ENCODE measurements at places on chromosomes 5 and 9.

DNA sequence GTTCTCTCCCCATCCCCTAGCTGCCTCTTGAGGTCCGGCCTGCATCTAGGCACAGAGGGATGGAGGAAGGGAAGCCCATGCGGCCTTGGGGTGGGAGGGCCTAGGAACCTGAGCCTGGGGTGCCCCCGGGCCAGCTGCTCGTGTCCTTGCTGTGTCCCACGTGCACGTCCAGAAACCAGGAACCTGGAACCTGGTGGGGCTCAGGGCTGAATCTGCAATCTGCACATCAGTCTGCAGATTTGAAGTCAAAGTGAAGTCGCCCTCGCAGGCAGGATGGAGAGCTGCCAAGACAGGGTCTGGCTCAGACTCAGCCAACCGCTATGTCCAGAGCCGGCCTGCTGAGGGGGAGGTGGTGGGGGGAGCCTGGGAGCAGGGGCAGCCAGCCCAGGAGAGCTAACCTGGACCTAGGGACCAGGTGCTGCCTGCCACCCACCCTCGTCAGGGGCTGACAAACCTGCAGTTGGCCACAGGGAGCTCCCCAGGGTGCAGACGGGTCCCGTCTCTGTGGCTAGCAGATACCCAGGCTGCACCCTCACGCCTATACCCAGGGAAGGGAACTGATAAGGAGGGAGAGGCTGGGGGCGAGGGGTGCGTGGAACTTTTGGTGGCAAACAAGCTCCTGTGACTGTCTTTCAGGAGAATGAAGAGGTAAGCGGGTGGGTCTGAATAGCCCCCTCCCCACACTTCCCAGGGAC is 103.5 kb upstream of the SIMC1 start:
- DNase-seq, result no peak

DNA sequence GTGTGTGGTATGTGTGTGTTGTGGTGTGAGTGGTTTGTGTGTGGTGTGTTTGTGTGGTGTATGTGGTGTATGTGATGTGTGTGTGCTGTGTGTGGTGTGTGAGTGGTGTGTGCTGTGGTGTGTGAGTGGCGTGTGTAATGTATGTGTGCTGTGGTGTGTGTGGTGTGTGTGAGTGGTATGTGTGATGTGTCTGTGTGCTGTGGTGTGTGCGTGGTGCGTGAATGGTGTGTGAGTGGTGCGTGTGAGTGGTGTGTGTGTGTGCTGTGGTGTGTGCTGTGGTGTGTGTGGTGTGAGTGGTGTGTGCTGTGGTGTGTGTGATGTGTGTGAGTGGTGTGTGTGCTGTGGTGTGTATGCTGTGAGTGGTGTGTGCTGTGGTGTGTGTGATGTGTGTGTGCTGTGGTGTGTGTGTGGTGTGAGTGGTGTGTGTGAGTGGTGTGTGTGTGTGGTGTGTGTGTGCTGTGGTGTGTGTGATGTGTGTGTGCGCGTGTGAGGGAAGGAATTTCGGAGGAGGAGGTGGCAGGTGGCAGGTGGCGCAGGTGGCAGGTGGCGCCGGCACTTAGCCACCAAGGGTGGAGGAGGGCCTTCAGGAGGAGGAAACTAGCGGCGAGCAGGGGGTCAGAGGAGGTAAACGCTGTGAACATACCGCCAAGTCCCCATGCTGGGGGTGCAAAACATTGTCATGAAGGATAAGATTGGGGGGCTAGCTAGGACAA is 191.8 kb downstream of the MELK start:
- no peak for DNase-seq

DNA sequence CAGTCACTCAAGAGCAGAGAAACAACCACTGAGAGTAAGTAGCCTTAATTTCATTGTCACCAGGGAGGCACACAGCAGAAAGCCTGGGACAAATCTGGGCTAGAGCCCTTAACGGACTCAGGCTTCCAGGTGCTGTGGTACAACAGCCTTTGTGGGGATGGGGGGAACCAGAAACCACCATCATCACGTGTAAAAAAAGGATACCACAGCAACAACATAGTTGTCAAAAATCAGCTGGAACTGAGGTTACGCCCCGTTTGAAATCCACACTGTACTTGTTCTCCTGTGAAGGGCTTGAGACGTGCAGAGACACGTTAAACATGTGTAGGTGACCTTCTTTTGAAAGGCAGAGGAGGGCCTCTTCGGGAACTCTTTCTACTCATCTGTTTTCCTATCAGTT is 16.6 kb upstream of the PLPP1 start:
- no peak for DNase-seq

GRCh38 chr5:67206929-67207328 is 10.3 kb upstream of the CD180 start:
- no peak for DNase-seq

GRCh38 chr9:127278372-127278771 is 13.8 kb downstream of the GARNL3 start:
- no peak for DNase-seq

GRCh38 chr5:145056800-145057199 is 778.3 kb downstream of the PRELID2 start:
- peak; percentile 47 for DNase-seq

DNA sequence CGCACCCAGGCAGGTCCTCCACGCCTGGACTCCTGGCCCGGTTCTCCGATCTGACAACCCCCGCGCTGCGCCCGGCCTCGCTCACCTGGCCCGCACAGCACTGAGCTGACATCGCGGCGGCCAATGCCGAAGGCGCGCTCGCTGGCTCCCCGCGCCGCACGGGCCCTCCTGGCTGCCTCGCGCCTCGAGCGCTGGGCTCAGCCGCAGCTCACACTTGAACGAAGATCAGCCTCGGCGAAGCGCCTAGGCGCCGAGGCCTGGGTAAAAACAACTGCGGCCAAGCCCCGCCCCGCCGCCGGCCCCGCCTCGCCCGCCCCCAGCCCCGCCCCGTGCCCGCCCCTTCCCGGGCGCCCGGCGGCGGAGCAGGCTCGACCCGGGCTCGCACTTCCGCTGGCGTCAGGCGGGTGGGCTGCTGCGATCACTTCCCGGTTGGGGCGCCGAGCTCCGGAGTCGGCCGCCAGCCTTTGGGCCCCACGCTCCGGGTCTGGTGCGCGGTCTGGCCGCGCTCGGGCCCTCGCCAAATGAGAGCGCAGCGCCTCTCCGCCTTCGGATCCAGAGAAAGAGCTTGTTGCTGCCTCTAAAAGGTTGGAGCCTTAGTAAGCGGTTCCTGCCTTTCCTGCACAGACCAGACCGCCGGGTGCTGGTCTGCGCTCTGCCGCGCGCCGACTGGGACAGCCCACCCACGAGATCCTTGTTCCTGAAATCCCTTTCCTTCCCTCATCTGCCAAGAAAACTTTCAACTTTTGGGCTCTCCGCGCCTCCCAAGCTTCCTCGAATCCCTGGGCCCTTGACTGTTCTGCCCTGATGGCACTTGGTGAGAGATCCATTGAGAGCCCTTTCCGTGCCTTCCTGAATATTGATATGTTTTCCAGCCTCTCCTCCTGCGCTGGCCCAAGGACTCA is at the start of gene SERINC5:
SERINC5 (minus strand) TSS at position 238 of the 902 bp plus-strand sequence; CDS start at position 112, 126 bp downstream.
- peak; percentile 80 for DNase-seq
